ENCODE measurements at places on chromosomes 1 and 21.

DNA sequence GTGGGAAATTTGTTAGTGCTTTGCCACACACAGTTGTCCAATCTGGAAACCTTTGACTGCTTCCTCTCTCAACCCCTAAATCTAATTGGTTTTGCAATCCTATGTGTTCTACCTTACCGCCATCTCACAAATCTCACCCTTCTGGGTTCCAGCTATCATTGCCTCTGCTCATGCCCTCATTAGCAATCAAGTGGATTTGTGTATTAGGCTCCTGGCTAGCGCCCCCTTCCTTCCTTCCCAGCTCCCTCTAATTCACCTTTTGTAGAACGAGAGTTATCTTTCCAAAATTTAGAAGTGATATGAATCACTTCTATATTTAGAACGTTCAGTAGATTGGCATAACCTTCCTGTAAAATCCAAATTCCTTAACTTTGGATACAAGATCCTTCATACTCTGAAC is 18.6 kb downstream of the FMO1 start:
- DNase-seq: no peak

GRCh38 chr1:235831148-235831547 is 35.6 kb downstream of the LYST start:
- no peak for DNase-seq

GRCh38 chr1:94753171-94753972 is 66.8 kb upstream of the SLC44A3 start:
- DNase-seq: no peak

- no peak for DNase-seq
These were observed 1.9 kb downstream of the DHRS3 start for GRCh38 chr1:12615865-12616708.

- DNase-seq: no peak
These were observed 173.7 kb downstream of the KCNJ6 start for GRCh38 chr21:37742532-37742931.

GRCh38 chr21:42377211-42377950 is 11.0 kb upstream of the TFF1 start:
- DNase-seq: no peak

- no peak for DNase-seq
These were observed 1103.3 kb upstream of the B3GALT2 start for GRCh38 chr1:194289569-194290266.

- DNase-seq: no peak
These were observed 38.7 kb downstream of the VTCN1 start for GRCh38 chr1:117171900-117172511.

GRCh38 chr1:197320991-197321531 is 53.0 kb downstream of the CRB1 start:
- no peak for DNase-seq

- DNase-seq: no peak
These were observed 83.4 kb downstream of the BACH1 start for GRCh38 chr21:29382030-29382654.

GRCh38 chr1:45516465-45516864 is 5.2 kb downstream of the PRDX1 start:
- no peak for DNase-seq

DNA sequence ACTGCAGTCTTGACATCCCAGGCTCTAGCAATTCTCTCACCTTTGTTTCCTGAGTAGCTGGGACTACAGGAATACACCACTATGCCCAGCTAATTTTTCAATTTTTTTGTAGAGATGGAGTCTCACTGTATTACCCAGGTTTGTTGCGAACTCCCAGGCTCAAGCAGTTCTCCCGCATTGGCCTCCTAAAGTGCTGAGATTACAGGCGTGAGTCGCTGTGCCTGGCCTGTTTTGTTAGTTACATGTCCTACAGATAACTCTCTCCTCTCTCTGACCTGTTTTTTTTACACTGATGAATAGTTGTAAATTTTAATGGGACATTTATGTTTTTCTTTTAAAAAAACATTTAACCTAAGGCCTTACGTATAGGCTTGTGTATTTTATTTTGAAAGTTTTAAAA is 19.8 kb downstream of the PTBP2 start:
- DNase-seq: no peak

DNA sequence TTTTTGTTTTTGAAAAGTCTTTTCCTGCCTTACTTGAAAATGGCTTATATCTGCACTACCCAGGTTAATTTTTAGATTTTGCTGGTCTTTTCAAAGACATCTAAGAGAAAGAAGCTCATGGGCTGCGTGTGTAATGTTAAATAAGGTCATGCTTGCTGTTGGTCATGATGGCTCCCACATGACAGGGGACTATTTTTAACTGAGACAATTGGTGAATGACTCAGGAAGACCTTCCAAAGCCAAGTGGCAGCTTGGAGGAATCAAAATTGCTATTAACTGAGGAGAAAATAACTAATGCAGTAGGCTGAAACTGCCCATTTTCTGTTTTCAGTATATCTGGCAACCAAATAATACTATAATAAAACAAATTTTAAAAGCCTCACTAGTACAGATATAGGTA is 117.1 kb upstream of the SPAG17 start:
- DNase-seq: no peak

DNA sequence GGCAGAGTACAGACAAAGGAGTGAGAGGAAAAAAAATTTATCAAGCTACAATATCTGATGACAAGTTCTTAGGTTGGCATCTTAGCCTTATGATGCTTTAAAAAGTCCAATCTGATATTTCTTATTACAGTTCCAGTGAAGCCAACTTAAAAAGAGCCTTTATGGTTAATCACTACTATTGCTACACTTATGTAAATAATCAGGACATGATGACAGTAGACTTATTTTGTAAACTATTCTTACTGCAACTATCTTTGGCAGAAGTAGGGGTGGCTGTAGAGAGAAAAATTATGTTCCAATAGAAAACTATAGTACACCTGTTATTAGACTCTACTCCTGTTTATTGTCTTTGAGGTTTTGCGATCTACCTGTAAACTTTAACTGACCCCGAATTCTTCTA is 25.8 kb upstream of the NUF2 start:
- DNase-seq: no peak

DNA sequence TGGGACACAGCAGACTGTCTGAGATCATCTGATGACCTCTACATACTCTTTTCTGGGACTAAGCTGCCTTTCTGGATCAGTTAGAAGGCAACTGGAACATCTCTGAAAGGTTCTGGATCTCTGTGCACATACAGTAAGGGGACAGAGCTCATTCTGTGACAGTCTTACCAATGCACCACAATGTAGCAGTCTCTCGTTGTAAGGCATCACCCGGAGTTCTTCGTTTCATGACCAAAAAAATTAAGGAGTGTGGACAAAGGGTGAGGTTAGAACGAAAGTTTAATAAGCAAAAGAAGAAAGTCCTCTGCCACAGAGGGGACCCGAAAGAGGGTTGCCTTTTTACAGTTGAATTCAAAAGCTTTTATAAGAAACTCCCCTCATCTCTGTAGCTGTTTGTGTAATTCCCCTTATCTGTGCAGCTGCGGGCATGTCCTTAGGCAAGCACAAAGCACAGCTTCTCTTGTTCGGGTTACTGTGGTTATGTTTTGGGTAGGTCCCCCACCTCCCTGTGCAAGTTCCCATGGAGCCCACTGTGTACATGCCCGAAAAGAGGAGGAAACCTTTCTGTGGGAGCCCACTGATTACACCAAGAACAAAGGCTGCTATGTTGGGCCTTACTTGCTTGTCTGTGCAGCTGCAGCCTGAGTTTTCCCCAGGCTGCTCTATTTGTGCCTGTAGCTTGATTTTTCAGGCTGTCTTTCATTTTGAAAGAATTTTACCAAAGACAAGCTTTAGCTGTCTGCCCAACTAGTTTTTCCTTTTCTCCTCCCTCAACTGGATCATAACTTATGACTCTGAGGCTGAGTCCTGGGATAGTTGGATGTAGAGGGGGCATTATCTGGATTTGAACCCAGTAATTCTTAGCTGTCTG is 53.1 kb upstream of the CACNA1E start:
- DNase-seq: no peak

- DNase-seq: no peak
These were observed 43.5 kb downstream of the CHIA start for GRCh38 chr1:111334169-111334568.

DNA sequence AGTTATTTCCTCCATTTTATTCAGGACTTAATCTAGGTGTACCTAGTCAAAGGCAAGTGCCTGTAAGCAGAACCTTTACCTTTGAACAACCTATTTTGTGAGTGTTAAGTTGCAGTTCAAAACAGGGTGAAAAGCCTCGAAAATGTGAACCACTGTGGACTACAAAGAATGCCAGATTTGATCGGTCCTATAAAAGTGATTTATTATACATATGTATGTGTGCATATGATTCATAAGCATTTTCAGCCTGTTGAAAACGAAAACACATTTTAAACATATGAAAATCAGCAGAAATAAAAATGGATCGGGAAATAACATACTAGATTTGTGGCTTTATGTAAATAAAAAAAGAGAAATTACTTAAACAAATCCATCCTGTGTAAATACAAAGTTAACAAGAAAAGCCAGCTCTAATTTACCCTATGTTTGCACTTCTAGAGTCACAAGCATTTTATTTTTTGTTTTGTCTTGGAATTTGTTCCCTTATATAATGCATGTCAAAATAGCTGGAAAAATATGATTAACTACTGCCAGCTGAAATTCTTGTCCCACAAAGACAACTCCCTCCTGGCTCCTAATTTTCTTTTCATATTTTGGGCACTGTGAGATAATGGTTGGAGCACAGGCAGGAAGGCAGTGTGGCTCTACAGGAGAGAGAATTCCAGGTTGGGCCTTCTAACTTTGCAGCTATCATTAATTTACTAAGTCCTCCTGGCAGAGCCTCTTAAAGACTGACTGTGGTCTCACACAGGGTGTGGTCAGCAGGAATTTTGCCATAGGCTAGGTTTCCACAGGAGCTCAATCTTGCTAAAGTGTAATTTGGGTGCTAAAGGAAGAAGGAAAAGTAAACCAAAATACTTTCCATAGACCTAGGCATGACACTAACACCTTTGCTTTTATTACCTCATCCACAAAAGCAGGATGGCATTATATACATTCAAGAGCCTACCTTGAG is 70.2 kb upstream of the CDC42BPA start:
- no peak for DNase-seq

- no peak for DNase-seq
These were observed 16.3 kb downstream of the CNIH3 start for GRCh38 chr1:224632381-224632871.

GRCh38 chr1:202348005-202348508 is 442 bp upstream of the PPP1R12B start:
- DNase-seq: no peak

- DNase-seq: no peak
These were observed 10.7 kb downstream of the MR1 start for GRCh38 chr1:181044449-181044966.

- no peak for DNase-seq
These were observed 812 bp downstream of the CACHD1 start for GRCh38 chr1:64470665-64471217.

GRCh38 chr1:78620666-78621065 is 418 bp downstream of the IFI44L start:
- no peak for DNase-seq

- no peak for DNase-seq
These were observed 3.9 kb upstream of the TNFRSF4 start for GRCh38 chr1:1217621-1218523.

DNA sequence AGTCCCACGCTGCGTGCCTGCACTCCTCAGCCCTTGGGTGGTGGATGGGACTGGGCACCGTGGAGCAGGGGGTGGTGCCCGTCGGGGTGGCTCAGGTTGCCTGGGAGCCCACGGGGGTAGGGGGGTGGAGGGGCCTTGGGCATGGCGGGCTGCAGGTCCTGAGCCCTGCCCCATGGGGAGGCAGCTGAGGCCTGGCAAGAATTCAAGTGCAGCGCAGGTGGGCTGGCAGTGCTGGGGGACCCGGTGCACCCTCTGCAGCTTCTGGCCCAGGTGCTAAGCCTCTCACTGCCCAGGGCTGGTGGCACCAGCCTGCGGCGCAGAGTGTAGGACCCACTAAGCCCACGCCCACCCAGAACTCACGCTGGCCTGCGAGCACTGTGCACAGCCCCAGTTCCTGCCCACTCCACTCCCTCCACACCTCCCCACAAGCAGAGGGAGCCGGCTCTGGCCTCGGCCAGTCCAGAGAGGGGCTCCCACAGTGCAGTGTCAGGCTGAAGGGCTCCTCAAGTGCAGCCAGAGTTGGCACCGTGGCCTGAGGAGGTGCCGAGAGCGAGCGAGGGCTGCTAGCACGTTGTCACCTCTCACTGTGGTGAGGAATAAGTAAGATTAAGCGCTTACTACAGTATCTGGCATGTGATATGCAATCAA is 12.8 kb downstream of the TNNI3K start:
- no peak for DNase-seq

- DNase-seq: no peak
These were observed 684 bp downstream of the PPIH start for GRCh38 chr1:42658877-42659337.

DNA sequence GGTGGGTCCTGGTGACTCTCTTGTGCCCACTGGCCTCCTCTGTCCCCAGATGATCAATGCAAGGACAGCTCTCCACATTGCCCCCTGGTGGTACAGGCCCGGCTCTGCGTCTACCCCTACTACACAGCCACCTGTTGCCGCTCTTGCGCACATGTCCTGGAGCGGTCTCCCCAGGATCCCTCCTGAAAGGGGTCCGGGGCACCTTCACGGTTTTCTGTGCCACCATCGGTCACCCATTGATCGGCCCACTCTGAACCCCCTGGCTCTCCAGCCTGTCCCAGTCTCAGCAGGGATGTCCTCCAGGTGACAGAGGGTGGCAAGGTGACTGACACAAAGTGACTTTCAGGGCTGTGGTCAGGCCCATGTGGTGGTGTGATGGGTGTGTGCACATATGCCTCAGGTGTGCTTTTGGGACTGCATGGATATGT is 10.8 kb downstream of the ADAMTSL4 start:
- DNase-seq: no peak
